ENCODE measurements at places on chromosomes 7 and 10.

DNA sequence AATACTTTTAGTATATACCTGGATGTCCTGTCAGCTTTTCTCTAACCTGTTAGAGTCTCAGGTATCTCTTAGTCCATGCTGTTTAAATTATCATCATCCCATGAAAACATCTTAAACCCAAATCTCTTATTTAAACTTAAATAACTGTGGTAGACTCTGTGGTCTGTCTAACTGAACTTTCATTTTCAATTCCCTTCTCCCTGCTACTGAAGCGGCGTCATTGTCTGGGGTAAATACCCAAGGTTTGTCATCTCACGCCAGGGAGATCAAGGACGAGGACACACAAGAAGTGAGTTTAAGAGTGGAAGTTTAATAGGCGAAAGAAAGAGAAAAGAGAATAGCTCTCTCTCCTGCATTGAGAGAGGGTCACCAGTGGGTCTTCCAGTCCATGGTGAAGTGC, 804.4 kb upstream of the CELF2 start:
- no peak for DNase-seq

DNA sequence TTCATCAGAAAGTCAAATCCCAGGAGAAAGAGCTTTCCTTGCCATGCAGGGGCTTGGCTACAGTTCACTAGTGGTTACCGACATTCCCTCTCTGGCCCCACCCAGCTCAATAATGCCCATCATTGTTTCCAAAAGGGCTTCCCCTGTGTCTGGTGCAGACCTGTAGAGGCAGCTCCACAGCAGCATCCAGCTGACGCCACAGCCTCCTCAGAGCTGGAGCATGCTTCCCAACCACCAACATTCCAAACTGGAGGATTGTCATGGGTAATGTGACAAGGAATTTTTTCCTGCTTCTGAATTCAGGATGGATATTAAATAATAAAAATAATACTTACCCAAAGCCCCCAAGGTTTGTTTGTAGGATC, 77.4 kb downstream of the ZNF365 start:
- no peak for DNase-seq

- DNase-seq: no peak
Observed at GRCh38 chr7:96238976-96239766, 82.7 kb downstream of the SLC25A13 start.

GRCh38 chr10:71805776-71806703, 32.7 kb upstream of the VSIR start:
- DNase-seq: no peak

GRCh38 chr10:69465457-69466157, 14.3 kb downstream of the TSPAN15 start:
- DNase-seq: no peak

GRCh38 chr7:33761449-33762080, 143.8 kb upstream of the BMPER start:
- DNase-seq: no peak

DNA sequence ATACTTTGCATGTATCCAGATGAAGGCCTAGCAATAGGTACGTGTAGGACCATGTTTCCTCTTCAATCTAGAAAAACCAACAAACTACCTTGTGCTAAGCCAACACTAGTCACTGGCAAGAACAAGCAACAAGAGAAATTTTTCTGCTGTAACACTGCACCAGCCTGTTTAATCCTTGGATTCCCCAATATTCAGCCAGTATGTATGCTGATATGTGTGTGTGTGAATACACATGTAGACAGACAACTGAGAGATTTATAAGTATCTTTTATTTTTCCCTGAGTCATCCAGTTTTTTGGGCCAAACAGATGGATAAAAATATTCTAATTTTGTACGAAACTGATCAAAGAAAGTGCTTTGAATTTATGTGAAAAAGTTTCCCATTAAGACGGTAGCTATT, 26.2 kb downstream of the GLI3 start:
- no peak for DNase-seq

DNA sequence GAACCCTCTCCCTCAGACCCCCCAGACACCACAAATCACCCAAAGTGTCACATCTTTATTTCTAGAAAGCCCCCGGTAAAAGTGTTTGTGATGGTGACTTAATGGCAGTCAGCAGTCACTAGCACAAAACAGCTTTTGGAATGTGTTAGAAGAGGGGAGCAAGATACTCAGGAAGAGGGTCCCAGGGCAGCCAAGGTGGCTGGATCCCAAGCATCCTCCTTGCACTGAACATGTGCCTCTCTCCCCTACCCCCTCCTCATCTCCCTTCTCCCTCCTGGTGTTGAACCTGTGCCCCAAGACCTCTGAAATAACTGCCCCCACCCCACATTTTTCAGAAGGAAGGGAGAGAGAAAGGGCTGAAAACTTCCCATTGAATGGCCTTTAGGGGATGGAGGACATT, 37.8 kb upstream of the MXI1 start:
- no peak for DNase-seq

DNA sequence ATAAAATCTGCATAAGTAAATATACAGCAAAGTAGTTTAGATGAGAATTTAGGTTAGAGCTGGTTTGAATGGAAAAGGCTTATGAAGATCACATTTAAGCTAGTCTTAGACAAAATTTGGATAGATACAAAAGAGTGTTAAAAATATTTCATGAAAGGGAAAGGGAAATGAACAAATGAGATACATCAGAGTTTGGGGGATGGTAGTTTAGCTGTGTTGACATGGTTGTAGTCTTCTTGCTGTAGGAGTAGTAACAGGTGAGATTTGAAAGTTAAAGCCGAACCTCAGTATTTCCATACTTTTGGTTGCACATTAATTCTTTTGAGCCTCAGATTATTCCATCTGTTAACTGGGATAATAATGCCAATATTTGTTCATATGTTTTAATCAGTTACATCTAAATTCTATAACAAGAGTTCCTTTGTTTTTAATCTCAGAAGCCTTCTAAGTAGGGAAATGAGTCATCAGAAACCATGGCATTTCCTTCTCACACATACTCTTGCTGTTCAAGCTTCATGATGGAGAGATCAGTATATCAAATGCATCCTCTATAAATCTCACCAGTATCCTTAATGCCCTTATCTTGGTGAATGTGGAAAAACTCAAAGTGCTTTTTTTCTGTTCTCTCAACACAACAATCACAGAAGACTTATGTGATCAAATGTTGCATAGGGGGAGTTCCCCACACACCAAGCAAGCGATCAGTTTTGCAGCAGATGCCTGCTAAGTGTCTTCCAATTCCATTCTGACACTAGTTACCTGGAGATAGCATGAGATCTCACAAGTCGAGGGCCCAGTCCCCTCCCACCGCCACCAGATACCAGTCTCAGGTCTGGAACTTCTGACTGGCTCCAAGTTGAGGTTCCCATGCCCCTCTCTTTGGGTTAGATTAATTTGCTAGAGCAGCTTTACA, 84.7 kb downstream of the MAPK8 start:
- peak; percentile 68 for DNase-seq

GRCh38 chr7:139572704-139573385, 49.4 kb downstream of the CLEC2L start:
- DNase-seq: no peak

- DNase-seq: no peak
Observed at GRCh38 chr7:3538041-3538440, 237.0 kb downstream of the SDK1 start.

DNA sequence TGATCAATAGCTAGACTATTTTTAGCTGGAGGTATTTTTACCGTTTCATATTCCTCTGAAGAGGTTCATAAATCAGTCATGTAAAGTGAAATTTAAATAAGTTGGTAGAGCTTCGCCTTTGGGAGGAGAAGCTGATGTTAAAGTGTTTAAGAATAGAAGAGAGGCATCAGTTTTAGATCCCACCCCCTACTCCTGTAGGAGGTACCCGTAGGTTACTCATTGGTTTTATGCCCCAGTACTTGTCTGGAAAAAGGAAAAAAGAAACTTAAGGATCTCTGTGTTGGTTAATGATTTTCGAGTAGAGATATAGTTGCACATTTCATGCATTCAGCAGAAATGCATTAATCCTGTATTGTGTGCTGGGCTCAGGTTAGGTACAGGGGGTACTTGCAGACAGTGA, 8.7 kb downstream of the ZNF365 start:
- no peak for DNase-seq

Measured in kidney capillary endothelial cell (primary cell).